Mesenteric fat pad (tissue), 1 donor: ENCODE measurements at places on chromosomes 3 and 15. TPM values are rescaled to one million over a fixed set of nuclear protein-coding genes. Genes with fewer than 3 reads are reported as not detected.

ZNF860 gene
- total RNA-seq, result 0.45 TPM

CYP8B1 gene
- not detected for total RNA-seq

SCAANT1 gene
- not detected for total RNA-seq

MYZAP gene
- 65.5 TPM for total RNA-seq

INKA1 gene
- total RNA-seq, result 3.2 TPM
